NCI-H2081 treated with DMSO at 0.1 percent for 48 hours (cell line): ENCODE measurements at places on chromosomes 1 and 21.

GRCh38 chr1:198072177-198072576 is 84.6 kb upstream of the NEK7 start:
- DNase-seq = no peak

- DNase-seq = no peak
Observed at GRCh38 chr1:61506944-61507500, 217.9 kb downstream of the TM2D1 start.

DNA sequence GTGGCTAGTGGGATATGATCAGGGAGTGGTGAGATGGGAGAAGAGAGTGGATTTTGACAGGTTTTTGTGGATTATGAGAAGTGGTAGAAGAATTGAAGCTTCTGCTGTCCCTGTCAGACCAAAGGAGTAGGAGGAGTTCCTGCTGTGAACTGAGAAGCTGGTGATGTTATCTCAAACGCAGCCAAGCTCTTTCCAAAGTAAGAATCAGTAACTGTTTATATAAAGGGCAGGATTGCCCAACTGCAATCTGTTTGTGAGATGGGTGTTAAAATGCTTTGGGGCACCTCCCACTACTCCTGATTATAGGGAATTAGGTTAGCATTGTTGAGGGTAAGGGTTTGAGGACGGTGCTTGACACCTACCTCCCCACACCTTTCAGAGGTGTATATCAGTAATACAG is 60.5 kb upstream of the USP25 start:
- DNase-seq = no peak

- no peak for DNase-seq
Observed at GRCh38 chr1:17561561-17561985, 22.1 kb downstream of the ARHGEF10L start.

GRCh38 chr21:33128538-33128937 is 58.6 kb downstream of the OLIG1 start:
- DNase-seq = no peak

- no peak for DNase-seq
Observed at GRCh38 chr1:206664740-206665139, 20.0 kb upstream of the MAPKAPK2 start.

DNA sequence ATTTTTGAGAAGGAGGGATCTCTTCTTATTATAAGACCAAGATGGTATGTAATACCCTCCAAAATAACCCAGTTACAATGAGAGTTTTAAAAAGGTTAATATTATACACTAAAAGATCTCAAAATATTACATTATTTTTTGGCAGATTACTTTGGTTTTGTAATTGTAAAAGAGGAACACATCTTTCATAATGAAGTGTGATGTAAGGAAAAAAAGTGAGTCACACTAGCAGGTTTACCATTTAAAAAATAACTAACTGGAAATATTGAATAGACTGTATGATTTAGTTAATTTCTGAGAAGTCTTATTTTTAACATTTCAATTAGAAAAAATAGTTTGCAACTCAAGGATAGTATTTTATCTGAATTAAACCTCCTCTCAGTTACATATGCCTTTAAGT is 1.1 kb downstream of the F5 start:
- no peak for DNase-seq

DNA sequence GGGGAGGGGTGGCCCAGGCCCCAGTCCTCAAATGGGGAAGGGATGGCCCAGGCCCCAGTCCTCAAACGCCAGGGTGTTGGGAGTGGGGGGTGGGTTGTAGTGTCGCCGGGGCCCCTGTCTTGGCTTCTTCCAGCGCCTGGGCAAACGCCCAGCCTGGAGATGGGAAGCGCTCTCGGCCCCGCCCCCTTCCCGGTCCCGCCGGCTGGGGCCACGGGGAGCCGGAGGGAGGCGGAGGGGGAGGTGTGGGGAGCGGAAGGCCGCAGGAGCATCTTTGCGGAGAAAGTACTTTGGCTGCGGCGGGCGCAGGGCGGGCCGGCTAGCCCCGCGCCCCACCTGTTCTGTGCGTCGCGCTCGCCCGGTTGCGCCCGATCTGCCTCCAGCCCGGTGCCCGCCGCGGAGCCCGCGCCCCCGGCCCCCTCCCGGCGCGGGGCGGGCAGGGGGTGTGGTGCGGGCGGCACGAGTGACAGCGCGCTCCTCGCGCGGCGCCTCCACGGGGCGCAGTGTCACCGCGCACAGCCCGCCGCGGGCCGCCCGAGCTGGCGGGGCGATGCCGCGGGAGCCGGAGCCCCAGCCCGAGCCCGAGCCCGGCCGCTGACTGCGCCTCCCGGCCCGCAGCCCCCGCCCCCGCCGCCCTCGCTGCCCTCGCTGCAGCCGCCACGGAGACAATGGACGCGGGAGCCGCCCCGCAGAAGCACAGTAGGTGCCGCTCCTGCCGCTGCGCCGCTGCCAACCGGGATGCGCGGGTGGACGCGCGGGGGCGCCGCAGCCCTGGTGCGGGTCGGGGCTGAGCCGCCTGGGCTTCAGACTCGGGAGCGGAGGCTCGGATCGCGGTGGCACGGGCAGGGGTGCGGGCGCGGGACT is 31.1 kb upstream of the PEX10 start:
- DNase-seq = no peak

DNA sequence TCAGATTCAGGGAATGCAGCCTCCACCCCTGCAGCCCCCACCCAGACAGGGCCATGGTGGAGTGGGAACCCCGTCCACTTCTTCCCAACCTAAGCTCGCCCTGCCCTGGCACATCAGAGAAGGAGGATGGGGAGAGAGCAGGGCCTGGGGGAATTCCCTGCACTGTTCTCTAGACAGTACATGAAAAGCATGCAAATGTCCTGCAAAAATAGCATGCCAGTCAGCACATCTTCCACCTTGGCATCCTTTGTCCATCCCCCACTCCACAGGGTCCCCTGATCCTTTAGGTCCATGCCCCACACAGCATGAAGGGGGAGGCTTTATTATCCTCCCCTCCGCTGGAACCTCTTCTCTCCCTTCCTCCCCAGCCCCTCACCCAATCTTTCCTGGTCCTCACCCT is 35.0 kb upstream of the RD3 start:
- no peak for DNase-seq

DNA sequence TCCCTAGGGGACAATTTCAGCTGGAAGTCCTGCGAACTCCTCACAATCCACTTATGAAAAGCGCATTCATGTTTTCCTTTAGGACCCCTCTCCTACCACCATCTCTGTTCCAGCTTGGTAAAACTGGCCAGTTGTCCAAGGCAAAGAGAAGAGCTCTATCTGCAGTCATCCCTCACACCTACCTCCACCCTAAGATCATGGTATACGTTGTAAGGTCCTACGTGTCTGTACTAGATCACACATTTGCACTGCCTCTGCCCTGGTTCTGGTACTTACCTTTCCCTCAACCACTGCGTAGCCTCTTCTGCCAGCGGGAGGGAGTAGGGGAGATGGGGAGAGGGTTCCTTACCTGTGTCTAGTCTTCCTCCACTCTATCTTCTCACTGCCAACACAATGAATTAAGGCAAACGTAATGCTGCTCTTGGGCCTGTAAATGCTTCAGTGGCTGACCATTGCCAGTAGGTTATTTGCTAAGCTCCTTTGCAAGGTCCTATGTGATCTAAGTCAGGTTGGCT is 739 bp upstream of the NUP133 start:
- no peak for DNase-seq

GRCh38 chr1:151259351-151259750 is 4.8 kb downstream of the PSMD4 start:
- DNase-seq = no peak

DNA sequence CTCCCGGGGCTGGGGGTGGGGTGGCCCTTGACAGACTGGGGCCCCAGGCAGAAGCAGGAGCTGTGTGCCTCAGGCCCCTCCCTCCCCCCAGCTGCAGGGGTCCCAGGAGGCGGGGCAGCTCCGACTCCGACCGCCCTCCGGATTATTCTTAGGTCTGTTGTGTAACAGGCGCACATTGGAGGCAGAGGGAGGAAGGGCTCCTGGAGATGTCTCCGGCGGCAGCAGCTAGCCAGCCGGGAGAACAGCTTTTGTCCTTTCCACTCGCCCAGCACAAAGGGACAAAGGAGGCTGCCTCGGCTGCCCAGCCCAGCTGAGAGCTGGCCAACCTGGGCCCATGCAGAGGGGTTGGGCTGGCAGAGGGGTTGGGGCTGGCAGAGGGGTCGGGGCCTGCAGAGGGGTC is 29.7 kb upstream of the PLCH2 start:
- DNase-seq = no peak

DNA sequence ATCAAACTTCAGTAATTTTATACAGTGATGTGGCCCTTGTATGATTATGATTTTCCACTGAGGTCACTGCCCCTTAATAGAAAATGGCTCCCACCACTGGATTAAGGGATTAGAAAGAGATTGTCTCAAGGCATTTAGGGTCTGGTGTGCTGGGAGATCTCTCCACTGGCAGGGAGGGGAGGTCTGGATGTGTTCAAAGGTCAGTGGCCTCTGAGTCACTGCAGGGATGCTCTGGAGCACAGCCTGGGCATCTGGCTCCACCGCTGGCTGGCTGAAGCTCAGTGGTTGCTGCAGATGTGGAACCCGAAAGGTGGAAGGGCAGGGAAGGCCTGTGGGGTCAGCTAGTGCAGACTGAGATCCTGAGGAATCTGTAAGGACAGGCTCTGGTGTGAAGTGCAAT is 18.3 kb upstream of the CHI3L1 start:
- no peak for DNase-seq

DNA sequence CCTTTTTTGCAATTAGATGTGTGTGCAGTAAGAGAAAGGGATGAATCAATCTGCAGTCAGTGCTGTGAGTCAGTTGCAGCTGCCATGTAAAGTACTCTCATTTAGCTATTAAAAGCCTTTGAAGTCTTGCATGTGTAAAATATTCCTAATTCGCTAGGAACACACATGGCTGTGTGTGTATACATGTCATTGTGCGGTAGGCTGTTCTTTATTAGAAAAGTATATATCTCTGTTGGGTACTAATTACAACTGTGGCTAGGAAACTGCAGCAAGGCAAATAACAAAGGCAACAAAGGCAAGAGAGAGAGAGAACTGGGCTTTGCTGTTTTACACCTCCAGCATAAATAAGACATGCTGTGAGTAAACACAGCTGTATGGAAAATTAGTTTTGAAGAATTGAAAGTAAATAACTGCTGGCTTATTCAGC is 41.7 kb downstream of the EPB41 start:
- DNase-seq = peak; percentile 97

DNA sequence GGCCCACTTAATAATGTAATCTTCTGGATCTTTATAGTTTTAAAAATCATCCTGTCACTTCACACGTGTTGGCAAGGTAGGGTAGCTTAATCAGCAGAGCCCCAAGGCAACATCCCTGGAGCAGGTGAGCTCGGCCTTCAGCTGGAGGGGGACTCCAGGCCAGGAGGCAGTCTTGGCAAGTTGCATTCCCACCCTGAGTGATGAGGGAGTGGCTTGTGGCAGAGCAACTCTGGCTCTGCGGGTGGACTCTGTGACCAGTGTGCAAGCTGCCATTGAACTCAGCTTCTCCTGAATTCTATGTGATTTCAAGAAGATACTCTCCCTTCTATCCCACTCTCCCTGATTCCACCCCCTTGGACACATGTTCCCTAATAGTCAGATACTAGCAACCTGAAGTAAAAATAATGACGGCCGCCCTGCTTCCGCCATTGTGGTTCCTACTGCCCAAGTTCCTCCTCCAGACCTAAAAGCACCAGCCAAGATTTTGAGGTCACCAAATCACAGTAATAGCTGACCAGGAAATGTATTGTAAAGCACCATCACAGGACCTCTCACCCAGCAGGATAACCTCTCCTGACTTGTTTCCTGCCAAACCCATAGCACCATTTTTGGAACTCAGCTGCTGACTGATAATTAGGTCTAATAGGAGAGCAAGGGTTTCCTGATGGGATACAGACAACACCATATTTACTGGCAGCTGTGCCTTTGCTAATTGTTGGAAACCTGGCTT is 11.5 kb upstream of the LYST start:
- DNase-seq = peak; percentile 76

DNA sequence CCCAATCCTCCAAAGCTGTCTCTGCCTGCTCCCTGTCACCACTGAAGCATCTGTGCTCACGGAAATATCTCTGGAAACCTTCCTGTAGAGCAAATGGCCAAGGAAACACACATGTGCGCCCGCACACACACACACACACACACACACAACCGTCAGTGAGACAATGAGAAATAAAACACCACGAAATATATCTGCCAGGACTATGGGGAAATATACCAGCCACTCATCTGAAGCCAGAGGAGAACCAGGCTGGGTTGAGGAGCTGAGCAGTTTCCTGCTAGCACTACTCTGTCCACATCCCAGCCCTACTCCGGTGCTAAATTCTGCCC is 25.1 kb upstream of the PLXNA2 start:
- DNase-seq = no peak
